ENCODE measurements at places on chromosomes 2 and 18.

DNA sequence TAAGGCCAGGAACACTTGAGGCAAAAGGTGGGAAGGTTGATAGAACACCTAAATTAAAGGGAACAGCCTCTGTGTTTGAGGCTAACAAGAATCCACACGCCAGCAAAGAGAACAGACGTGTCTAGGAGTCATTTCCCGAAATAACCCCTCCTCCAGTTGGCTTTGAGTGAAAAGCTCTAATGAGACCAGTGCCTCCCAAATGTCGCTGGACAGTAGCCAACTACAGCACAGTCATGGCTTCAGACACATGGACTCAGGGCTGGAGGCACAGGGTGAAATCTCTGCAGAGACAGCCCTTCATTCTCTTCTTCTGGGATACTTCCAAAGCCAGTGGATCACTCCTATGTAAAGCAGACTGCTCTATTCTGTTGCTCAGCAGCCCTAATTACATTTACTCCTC is 49.6 kb downstream of the SOWAHC start:
- no peak for DNase-seq

GRCh38 chr2:164593541-164593940 is 27.7 kb downstream of the GRB14 start:
- no peak for DNase-seq

- DNase-seq: no peak
These were observed 155.8 kb downstream of the RTN4 start for GRCh38 chr2:54894467-54894866.

GRCh38 chr2:74238879-74239278 is 40.5 kb downstream of the MTHFD2 start:
- DNase-seq: no peak

DNA sequence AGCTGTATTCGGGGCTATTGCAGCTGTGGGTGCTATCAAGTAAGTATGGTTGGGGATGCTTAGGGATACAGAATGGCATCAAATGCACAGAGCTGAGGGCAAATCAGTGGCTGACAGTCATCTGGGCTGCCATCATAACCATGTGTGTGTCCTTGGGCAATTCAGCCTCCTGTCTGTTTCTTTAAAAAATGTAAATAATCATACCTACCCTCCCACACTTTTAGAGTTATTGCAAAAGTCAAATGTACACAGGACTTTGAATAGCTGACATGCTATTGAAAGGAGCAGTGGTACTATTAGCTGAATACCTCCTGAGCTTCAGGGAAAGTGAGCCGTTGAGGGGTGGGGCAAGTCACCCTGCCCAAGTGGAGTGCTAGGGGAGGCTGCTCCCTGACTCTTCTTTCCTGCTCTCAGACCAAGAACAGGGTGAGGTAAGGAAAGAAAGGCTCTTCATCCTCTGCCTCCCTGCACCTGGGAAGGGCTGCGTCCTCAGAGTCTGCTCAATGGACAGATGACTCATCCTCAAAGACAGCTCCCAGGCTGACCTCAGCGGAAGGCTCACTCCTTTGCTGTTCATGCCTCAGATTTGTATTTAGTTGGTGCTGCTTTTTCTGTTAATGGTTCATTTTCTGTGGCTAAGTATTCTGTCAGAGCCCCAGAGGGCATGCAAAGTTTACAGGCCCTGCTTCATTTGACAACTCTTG is 54.9 kb upstream of the BZW1 start:
- no peak for DNase-seq

- DNase-seq: no peak
These were observed 61.1 kb downstream of the MDH1 start for GRCh38 chr2:63649829-63650228.

- no peak for DNase-seq
These were observed 88.7 kb downstream of the SLC8A1 start for GRCh38 chr2:40363231-40363630.

DNA sequence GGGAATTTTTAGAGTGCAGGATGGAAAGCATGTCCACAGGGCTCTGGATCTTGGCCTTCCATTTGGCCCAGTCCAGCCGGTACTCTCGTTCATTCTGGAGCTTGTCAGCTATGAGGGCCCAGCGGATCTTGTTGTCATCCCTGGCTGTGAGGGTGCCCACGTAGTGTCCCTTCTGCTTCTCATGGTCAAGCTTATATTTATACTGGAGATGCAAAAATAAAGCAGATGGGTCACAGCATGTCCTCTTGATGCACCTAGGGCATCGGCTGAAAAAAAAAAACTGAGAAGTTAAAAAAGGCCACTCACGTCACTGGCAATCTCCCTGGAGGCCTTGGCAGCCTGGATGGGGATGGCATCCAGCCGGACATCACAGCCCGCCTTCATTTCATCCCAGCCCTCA is 160.5 kb downstream of the RIF1 start:
- DNase-seq: no peak

DNA sequence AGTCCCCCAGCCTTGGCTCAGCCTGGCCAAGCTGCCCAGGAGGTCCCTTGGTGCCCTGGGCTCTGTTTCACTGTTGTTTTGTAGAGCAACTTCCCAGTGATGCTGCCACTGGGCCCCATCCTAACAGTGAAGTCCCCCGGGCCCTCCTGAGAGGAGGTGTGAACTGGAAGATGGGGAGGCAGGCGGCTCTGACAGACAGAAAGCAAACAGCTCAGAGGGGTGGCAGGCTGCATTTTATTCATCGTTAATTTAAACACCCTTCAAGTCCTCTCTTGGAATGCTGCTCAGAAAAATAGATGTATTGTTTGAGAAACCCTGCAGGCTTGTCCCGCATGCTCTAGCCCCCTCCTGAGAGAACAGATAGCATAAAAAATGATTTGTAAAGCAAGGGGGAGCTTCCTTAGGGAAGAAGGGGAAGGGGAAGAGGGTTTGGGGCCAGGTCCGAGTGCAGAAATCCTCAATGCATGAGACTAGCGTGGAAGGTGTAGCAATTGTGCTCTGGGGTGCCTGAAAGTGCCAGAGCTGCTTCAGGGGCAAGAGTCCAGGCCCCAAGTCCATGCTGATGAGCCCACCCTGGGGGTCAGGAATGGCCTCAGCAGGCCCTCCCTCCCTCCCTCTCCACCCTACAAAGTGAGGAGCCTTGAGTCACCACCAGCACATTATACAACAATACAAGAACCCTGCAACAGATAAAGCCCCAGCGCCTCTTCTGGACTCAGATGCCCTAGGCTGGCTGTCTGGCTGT is 113.6 kb downstream of the MSH2 start:
- no peak for DNase-seq

GRCh38 chr2:64338910-64339500 is 115.0 kb upstream of the LGALSL start:
- DNase-seq: no peak

GRCh38 chr18:63883617-63884016 is 3.9 kb upstream of the SERPINB2 start:
- DNase-seq: no peak

DNA sequence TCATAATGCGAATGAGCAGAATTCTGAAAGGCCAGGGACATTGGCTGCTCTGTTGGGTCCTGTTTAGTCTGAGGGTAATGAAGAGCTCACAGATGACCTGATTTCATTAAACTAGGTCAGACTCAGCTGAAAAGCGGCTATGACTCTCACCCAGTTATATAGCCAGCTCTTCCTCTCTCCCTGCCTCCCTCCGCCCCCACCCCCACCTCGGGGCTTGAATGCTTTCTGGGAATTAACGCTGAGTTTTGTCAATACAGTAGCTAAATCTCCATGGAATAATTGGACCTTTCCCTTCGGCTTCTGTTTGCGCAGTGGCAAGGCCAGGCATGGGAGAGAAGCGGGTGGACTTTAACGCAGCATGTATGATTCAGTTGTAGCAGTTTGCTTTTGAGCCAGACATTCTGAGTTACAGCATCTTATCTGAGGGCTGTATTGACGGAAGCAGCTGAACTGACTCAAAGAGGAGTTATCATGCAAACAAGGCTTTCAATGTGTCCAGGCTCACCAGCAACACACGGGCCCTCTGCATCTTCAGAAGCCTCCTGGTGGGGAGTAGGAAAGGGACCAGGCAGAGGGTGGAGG is 110.6 kb downstream of the MYCN start:
- no peak for DNase-seq

DNA sequence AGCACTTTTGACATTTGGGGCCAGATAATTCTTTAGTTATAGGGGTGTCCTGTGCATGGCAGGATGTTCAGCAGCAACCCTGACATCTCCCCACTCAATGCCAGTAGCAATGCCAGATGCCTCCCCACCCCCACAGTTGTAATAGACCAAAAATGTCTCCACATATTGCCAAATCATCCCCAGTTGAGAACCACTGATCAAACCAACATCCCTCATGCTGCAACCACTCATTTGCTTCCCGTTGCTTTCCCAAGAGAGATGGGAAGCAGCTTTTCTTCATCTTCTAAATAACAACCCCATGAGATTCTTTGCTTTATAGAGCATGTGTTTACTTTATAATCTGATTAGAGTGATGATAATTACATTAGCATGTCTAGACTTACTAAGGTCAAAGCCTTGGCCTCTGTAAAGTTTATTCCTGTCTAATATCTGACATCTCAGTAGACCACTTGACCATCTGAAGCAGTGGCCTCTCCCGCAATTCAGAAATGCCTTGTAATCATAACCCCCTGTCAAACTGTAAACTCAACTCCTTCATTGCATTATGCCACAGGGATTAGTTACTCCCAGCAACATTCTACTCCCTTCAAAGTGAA is 28.7 kb upstream of the C1D start:
- no peak for DNase-seq

- no peak for DNase-seq
These were observed 162.1 kb upstream of the TTC39C start for GRCh38 chr18:23852236-23853045.

- DNase-seq: no peak
These were observed 15.9 kb upstream of the RNF152 start for GRCh38 chr18:61908661-61909060.

- DNase-seq: no peak
These were observed 152.8 kb downstream of the DSC3 start for GRCh38 chr18:30889519-30890301.

DNA sequence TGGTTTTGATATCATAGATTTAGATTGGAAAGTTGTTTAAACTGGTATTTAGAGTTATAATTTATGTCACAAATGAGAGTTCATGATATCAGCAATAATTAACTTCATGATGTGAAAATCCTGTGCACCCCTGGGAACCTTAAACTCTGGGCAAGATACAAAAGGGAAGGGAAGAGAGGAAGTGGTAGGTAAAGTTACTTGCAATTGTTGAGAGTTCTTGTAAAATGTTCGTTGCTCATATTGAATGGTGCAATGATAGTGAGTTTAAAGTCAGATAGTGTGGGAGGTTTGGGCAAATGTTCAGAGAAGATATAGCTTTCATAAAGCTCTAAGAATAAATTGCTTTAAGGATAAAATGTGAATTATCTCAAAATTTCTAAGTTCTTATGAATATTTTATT is 75.4 kb downstream of the SP110 start:
- no peak for DNase-seq

DNA sequence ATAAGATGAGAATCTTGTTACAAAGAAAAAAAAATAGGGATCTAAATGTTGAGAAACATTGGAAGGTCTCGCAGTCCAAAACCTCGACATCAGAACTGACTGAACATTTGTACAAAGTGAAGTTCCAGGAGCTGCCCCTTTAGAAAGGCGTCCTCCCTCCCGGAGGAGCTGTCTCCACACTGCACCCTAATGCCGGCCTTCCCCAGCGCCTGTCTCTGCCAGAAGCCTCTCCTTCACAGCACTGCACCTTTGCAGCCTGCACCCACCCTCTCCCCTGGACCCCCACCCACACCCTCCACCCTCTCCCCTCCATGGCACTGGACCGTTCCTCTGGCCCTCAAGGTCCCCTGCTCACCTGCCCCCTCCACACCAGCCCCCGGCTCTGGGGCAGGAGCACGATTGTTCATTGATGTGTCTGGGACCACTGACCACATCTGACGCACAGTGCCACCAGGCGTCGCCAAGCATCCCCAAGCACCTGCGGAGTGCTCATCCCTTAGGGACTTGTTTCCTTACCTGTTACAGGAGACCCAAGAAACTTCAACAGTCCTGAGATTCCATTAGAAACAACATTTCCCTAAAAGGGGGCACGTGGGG is 90.3 kb upstream of the SNTG2 start:
- no peak for DNase-seq

- DNase-seq: no peak
These were observed 108.8 kb downstream of the ZFP36L2 start for GRCh38 chr2:43117521-43118143.

DNA sequence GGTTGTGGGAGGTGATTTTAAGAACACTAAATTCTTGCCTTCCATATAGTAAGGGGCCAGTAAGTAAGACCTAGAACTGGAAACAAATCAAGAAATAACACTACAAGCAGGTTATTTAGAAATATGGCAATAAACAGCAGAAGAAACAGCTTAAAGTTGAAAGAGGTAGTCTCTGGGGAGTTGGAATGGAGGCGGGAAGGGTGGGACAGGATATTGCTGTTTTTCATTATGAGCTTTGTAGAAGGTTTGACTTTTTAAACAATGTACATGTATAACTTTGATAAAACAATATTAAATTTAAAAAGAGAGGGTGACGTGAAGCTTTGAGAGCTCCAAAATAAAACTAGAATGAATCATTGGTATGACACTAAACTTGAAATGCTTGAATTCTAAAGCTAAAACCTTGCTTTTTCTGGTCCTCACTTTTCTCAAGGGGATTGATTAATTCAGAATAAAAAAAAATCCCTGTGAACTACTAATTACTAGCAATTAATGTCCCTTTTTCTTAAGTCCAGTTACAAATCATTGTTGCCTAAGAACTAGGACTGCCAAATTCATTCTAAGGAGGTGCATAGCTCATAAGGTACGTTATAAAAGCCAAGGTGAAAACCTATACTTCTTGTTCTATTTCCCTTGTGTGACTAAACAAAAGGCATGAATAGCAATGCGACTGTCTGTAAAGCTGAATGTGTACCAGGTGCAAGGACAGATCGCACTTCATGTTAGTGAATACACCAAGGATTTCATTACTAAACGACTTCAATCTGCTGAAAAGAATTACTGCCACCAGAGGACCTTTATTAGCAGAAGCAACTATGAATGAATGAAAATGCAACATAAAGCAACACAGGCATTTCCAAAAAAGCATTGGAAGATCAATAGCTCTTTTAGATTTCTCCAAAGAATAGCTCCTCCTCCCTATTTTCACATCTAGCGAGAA is 177.5 kb downstream of the RBM43 start:
- no peak for DNase-seq

DNA sequence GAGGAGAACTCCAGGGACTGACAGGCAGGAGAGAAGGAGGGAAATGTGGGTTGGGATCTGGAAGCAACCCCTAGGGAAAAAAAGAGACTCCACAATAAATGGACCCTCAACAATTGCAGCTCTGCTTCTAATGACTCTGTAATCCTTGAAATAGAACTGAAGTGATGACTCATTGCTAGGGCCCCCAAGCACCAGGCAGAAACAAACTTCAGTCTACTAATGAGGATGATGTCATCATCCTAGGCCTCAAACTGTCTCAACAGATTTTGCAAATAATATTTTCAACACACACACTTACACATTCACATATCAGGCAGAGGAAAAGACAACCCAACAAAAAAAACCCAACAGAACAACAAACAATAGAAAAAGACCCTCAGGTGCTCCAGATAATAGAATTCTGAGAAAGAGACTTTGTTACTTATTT is 143.3 kb downstream of the HDAC4 start:
- no peak for DNase-seq

DNA sequence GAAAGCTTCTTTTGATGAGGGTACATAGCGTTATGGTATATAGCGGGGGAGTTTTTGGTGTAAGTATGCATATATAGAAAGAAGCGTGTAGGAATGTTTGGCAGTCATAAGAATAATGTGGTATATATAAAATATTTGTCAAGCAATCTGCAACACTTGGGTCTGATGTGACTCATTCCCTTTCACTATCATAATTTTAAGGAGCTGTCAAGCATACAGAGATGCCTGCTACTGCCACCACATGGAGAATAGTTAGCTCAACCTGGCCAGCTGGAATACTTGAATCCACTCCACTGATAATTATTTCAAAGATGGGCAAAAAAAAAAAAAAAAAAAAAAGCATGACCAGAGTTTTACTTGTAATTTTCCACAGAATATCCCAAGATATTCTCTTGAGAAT is 559.8 kb upstream of the REG3G start:
- no peak for DNase-seq

Data from activated T-cell treated with anti-CD3 and anti-CD28 coated beads for 4 hours (primary cell).